ENCODE measurements at places on chromosomes 2 and 18.

- no peak for DNase-seq
Measured at GRCh38 chr2:212537726-212538304, 787 bp downstream of the ERBB4 start.

- DNase-seq = no peak
Measured at GRCh38 chr2:96320728-96321622, 4.1 kb upstream of the ITPRIPL1 start.

GRCh38 chr2:126889071-126889470, 9.6 kb upstream of the TEX51 start:
- no peak for DNase-seq

- no peak for DNase-seq
Measured at GRCh38 chr2:46471-47345, at the start of gene FAM110C. Gene FAM110C, minus strand, starts transcription at chr2:46505. Its CDS starts 120 bp downstream, at chr2:46385.

- no peak for DNase-seq
Measured at GRCh38 chr2:5287558-5288334, 404.4 kb upstream of the SOX11 start.

DNA sequence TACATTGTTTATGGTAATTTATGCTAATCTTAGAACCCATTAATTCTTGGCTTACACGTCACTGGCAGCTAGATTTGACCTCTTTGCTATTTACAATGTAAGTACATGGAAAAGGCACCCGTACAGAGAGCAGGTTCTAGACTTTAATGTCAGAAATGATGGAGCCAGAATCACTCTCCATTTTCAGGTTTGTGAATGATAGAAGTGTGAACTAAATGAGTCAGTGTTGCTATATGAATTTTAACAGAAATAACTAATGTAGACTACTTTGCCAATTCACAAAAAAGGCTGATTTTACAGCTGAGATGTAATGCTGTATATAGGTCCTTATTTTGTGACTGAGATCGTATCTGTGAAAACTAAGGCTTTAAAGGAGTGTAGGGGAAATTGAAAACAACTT, 214.6 kb downstream of the LDLRAD4 start:
- DNase-seq = no peak
